ENCODE measurements at places on chromosomes 2 and 18.
A peak's percentile ranks its signal among the peaks of the same experiment; 100 is the strongest.

GRCh38 chr18:76859474-76860339 is 37.4 kb downstream of the ZNF236 start:
- DNase-seq: no peak

DNA sequence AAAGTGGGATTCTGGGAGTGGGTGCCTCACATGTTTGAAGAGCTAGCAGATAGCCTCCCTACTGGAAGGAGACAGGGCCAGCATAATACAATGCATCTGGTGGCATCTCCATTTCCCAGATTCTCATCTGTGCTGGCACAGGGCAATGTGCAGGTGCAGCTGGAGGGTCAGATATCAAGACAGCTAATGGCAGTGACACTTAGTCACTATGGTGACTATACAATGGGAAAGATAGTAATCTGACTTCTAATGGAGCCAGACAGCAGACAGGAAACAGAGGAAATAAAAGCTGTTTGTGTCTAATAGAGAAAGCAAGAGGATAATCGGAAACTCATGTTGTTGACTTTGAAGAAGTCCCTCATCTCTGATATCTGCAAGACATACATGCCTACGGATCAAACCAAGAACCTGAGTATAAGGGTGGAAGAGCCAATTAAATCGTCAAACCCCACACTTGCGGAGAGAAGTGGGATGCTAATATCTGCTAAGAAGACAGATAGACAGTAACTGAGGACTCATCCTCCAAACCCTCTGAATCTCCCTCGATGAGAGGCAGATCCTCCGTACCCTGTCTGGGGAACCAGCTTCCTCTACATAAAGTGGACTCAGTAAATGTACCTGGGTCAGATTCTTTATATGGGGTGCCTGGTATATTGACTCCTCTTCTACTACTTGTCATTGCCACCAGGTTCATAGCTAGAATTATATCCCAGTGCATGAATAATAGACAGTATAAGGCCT is 692.7 kb downstream of the SOCS6 start:
- no peak for DNase-seq

DNA sequence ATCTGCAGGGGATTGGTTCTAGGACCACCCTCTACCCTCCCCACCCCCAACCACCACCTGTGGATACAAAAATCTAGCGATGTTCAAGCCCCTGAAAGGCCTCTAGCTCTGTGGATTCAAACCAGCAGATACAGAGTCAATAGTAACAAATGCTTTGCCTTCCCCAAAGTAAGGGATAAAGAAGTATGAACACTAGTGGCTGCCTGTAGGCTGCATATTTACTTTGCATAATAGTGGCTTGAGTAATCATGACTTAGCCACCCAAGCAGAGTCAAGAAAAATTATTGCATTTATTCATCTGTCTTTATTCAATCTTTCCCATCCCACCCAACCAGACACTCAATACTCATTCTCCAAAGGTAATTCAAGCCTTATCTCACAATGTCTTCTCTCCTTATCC is 43.8 kb downstream of the SOCS6 start:
- DNase-seq: no peak

- DNase-seq: no peak
Measured at GRCh38 chr18:8065284-8065683, 498.2 kb downstream of the PTPRM start.

- DNase-seq: no peak
Measured at GRCh38 chr2:28351621-28352020, 41.0 kb upstream of the FOSL2 start.

GRCh38 chr2:234293973-234294372 is 202.9 kb downstream of the ARL4C start:
- no peak for DNase-seq

DNA sequence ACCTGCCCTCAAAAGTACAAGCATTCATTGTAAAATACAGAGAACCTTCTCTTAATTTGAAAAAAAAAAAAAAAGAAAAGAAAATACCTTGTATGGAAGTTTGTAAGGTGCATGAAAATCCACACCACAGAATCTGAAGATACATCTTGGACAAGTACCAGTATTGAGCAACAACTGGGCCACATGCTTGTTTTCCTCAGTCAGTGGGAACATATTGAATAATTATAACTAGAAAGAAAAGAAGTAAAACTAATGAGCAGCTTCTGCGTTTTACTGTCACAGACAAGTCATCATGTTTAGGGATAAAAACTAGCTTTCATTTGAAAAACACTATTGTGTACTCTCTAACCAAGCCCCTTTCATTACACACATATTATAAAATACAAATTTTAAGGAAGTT is 5.8 kb upstream of the PEX13 start:
- no peak for DNase-seq

DNA sequence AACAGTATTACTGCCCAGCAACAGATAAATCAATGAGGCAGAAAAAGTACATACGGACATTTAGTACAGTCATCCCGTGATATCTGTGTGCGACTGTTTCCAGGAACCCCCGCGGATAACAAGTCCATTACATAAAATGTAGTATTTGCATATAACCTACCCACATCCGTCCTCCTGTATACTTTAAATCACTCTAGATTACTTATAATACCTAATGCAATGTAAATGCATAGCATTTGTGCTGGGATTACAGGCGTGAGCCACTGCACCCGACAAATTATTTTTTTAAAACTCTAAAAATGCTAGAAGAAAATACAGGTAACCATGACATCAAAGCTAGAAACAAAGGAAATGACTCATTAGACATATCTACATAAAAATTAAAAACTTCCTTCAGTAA is 91.6 kb downstream of the FAM161A start:
- DNase-seq: no peak

- no peak for DNase-seq
Measured at GRCh38 chr2:54371460-54372065, 84.6 kb upstream of the SPTBN1 start.

DNA sequence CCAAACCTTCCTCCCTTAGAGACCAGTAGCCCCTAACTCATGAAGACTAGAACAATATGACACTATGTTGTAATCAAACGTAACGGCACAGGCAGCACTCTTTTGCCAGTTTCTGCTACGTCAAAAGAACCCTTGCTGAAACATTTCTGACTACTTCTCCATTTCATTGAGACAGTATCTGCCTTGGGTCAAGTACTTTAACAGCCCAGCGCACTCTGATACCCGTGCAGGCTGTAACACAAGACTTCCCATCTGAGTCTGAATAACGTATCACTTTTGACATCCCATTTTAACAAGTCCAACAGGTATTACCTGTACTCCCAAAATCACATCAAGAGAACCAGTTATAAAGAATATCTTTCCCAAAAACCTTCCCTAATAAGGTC is 38.4 kb downstream of the TBC1D8 start:
- DNase-seq: no peak

DNA sequence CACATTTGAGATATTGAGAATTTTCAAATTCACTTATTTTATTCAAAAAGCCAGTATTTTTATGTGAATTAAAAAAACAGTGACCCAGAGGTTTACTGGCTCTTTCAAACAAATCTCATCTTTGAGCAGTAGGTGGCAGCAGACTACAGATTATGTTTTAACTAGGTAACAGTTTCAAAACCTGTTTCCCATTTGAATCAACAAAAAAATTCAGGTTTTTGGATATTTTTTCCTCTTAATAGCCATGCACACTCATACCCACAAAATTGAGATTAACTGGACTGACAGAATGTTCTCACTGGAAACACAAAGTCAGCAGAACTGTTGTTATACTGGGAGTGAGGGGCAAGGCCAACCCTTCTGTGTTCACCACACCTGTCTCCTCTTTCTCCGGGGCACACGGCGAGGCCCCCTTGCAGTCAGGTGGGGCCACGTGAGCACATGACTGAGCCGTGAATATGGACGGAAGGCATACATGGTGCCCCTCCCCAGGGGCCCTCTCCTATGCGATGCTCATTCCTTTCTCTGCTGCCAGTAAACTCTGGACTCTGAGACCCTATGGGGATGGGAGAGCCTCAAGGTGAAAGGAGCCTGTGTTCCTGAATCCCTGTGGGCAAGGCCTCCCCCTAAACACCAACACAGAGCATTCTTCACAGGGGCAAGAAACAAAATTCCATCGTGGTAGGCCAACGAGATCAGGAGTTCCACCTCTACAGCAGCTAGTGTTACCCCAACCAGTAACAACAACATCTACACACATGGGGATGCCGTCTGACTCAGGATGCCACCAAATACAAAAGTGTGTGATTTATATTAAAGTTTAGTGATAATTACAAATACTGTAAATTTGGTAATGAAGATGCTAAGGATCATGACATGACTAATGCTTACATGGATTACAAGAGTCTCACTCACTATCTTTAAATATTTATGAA is 80.4 kb downstream of the LPIN2 start:
- DNase-seq: peak; percentile 39

- DNase-seq: no peak
Measured at GRCh38 chr18:3566851-3567250, 116.9 kb downstream of the TGIF1 start.

DNA sequence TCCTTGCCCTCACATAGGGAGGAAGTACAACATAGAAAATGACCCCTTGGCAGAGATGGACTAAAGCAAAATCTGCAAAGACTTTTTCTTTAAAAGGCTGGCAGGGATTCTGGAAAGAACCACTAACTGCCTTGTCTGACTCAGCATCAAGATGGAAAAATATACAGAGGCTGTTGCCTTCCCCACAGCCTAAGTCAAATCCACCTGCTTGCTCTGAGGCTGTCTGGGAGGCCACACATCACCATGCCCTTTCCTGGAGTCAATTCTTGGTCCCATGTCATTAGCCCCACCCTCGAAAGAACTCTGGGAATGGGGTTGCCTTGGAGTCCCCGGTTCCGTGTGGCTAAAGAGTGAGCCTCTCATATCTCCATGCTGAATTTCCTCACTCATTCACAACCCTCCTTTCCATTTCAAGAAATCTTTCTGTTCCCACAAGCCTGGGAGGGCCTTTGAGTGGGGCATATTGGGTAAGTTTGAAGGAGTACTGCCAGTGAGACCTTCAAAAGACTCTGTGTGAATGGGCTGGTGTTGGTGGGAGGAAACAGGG is 39.4 kb downstream of the BMP10 start:
- DNase-seq: no peak

- DNase-seq: no peak
Measured at GRCh38 chr2:216696751-216697560, 1.6 kb upstream of the IGFBP5 start.

GRCh38 chr18:49850636-49851035 is 37.3 kb upstream of the ACAA2 start:
- no peak for DNase-seq

Measured in T-helper 17 cell (primary cell).